ENCODE measurements at places on chromosomes 2 and 18. TPM values are rescaled to one million over a fixed set of nuclear protein-coding genes. Genes with fewer than 3 reads are reported as not detected.

Gene CXCR1
- total RNA-seq: not detected

Gene ZNG1B
- 37.6 TPM for total RNA-seq

Gene ANKRD30B
- total RNA-seq: not detected

Gene CABLES1
- total RNA-seq: 5.8 TPM

GRCh38 chr2:224151680-224152310 is 112.7 kb upstream of the SERPINE2 start:
- ATAC-seq: no peak

GRCh38 chr18:61448316-61448715 is 115.1 kb downstream of the CDH20 start:
- ATAC-seq: no peak

DNA sequence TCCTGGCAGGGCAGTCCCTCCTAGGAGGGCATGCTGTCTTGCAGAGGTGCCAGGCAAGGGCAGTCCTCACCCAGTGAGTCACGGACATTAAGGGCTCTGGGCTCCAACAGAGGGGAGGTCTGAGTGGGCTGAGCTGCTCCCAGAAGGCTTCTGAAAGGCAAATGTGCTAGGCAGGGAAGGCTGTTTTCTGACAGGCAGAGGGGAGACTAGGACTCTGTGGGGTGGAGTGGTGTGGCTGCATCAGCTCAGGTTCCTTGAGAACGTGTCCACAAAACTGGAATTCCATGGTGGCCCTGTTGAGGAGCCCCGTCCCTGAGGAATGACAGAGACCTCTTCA is 283.5 kb downstream of the MYCN start:
- no peak for ATAC-seq

DNA sequence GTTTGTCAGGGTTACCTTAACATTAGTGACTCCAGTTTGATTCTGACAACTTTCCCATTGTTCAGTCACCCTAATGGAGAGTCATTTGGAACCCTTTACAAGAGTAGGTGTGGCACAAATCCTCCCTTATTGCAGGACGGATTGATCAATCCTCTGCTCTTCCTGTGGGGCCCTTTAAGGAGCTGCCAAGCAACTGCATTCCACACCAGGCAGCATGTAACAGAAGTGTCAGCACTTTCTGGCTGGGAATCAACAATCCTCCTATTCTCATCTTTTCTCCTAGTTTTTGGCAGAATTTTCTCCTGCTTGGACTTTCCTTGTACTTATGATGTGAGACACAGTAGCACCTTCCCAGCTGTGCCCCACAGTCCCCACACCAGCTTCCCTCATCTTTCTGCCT is 177.8 kb downstream of the ST6GAL2 start:
- no peak for ATAC-seq

GRCh38 chr18:79819064-79819967 is 21.6 kb downstream of the KCNG2 start:
- no peak for ATAC-seq

DNA sequence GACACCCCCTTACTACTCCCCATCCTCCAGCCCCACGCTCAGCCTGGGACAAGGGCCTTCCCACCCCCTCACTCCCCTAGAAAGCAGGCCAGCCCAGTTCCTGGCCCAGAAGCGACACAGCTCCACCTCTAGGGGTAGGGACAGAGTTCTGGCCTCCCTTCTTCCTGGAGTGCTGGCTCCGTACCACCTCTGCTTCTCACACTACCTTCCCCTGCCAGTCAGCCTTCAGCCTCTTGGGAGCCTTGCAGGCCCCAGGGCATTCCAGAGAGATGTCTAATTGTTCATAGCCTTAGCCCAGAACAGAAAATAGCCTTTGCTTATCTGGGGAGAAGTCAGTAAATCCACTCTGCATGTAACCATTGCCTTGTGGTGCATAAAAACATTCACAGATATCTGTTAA is 13.1 kb upstream of the CATIP start:
- no peak for ATAC-seq

DNA sequence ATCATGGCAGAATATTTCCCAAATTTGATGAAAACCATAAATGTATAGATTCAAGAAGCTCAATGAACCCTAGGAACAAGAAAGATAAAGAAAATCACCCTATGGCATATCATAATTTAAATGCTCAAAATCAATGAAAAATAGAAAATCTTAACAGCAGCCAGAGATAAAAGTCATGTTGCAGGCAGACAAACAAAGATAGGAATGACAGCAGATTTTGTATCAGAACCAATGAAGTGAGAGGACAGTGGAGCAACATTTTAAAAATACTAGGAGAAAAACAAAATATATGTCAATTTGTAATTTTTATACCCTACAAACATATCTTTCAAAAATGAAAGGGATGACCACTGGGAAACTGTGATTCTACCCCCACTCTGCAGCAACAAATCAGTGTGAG is 203.3 kb downstream of the PIEZO2 start:
- no peak for ATAC-seq

- no peak for ATAC-seq
Observed at GRCh38 chr18:55588111-55588869, at the start of gene TCF4. TCF4 (minus strand) TSS chr18:55588192; CDS start chr18:55587116, 1,076 bp downstream.

DNA sequence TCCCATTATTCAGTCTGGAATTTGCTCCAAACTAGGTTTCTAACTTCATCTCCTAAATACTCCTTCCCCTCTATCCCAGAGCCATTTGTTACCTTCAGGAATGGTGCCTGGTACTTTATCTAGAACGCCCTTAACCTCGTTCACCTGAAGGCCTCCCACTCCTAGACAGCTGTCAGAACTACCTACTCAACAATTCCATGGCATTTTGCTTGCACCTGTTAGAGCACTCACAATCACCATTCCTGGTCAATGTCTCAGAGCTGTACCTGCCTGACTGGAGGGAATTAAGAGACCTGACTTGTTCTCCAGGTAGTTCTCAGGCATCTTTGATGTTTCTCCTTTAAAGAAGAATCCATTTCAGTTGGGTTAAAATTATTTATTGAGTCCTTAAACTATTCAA is 88.9 kb downstream of the GAREM1 start:
- no peak for ATAC-seq

- no peak for ATAC-seq
Observed at GRCh38 chr2:104337869-104338268, 516.0 kb upstream of the POU3F3 start.
